Suprapubic skin (tissue), 4 donors: ENCODE measurements at places on chromosomes 12 and 14.

DNA sequence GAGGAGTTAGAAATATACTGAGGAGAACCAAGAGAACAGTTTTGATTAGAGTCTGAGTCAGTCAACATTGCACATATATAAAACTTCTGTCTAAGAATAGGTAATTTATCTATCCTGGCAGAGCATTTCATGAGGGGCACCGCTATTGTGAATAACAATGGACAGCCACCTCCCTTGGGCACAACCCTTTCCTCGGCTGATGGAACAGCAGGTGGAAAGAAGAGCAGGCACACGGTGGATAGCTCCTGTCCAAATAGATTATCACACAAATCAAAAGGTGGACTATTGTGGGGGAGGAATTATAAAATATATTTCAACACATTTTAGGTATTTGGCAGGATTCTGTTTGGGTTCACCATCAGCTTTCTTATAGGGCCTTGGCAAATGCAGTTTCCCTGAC is 84.0 kb upstream of the PTPRB start:
- no peak for DNase-seq

GRCh38 chr14:33393231-33393894 is 454.7 kb downstream of the NPAS3 start:
- no peak for DNase-seq

DNA sequence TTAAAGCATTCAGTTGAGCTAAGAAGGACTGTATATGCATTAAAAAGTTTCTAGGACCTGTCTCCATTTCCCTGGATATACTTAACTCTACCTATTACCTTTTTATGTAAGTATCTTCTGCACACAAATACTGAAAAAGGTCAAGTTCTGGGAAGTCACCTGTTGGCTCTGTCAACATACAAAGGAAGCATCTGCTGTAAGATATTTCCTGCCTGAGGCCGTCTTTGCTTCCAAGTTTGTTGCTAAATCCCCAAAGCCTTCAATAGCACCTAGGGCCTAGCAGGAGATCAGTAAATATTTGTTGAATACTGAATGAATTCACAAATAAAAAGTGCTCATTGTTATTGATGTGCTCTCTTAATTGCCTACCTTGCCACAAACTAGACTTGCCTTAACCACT is 188.4 kb downstream of the DUSP6 start:
- no peak for DNase-seq

DNA sequence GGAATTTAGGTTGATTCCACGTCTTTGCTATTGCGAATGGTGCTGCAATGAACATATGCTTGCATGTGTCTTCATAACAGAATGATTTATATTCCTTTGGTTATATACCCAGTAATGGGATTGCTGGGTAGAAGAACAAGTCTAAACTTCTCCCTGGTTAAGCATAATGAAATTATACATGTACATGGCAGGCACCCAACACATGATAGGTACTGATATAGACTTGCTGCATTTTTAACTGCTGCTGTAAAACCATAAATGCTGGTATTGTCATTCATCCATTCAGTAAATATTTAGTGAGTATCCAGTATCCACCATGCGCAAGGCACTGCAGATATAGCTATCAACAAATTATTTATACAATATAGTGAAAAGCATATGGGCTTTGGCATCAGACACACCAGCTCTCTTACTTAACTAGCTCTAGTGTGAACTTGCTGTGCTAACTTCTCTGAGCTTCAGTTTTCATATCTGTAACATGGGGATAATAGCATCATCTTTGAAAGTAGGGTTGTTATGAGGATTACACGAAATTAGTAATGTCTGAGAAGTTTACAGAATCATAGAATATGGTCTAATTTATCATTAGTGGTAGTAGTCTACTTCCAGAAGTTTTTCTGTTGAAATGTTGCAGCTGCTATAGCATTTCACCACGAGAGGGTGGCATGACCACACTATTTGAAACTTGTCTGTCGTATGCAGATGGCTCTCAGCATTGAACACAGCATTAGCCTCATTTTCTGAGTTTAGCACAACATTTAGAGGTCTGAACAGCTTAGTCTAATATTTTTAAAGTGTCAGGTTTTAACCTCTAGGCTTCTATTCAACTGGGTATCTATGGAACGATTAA is 32.0 kb upstream of the SEL1L start:
- DNase-seq = no peak

DNA sequence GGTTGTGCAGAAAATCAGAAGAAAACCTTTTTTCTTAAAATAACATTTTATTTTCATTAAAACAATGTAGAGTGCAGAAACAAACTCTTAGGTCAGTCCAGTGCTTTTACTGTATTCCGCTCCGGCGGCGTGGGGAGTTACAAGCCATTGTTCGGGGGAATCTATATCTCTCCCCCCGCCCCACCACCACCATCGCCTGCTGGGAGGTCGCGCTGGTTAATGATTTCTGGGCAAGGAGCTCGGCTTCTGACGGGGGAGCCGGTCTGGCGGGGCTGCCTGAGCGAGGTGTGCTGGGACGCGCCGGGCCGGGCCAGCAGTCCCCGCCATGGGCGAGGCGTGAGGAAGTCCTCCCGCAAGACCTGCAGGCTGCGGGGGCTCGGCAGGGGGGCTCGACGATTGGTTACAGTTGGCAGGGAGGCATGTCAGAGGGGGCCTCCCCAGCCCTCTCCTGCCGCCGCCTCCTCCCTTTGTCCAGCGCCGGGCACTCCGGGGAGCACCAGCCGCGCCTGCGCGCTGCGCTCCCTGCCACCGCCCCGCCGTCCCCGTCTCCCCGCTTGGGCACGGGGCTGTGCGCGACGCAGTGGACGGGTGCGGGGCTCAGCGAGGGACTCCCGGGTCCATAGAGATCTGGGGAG is 1.0 kb upstream of the DUSP6 start:
- peak; percentile 85 for DNase-seq

DNA sequence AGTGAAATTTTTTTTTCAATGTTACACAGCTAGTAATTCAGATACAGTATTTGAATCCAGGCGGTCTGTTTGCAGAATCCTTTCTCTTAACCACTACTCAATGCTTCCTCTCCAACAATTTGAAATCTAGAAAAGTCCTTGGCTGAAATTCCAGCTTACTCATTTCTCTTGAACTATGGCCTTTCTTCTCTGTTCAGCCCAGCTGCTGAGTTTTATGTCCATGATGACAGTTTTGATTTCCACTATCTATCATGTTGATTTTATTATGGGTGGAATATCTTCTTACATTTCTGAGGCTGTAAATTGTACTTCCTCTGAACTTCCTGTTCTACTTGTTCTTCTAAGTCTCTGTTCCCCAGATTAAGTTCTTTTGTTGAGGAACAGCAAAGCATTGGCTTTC is 315.3 kb downstream of the DIO2 start:
- DNase-seq = no peak

- DNase-seq = no peak
These were observed 53.7 kb downstream of the KCTD10 start for GRCh38 chr12:109423392-109423791.

DNA sequence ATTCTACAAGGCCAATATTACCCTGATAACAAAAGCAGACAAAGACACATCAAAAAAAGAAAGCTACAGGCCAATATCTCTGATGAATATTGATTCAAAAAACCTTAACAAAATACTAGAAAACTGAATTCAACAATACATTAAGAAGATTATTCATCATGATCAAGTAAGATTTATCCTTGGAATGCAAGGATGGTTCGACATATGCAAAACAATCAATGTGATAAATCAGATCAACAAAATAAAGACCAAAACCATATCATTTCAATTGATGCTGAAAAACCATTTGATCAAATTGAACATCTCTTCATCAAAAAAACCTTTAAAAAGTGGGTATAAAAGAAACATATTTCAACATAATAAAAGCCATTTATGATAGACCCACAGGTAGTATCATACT is 117.3 kb downstream of the CPNE8 start:
- no peak for DNase-seq

- no peak for DNase-seq
These were observed 254.2 kb downstream of the ACSS3 start for GRCh38 chr12:81332054-81332453.

DNA sequence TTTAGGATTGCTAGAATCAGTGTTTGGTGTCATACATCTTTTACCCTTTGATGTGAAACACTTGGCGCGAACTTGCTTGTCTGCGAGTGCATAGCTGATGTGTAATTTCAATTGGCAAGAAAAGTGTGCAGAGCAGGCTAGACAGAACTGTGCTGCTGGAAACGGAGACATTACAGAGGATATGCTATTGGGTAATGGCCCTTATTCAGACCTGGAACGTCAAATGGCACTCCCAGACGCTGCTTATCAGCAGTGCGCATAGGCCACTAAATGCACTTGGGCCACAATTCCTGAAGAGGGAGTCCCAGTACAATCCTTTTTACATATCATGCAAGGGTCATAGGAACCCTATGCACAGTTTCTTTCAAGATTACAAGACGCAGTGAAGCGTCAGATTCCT is 15.7 kb upstream of the SLC10A1 start:
- DNase-seq = no peak

DNA sequence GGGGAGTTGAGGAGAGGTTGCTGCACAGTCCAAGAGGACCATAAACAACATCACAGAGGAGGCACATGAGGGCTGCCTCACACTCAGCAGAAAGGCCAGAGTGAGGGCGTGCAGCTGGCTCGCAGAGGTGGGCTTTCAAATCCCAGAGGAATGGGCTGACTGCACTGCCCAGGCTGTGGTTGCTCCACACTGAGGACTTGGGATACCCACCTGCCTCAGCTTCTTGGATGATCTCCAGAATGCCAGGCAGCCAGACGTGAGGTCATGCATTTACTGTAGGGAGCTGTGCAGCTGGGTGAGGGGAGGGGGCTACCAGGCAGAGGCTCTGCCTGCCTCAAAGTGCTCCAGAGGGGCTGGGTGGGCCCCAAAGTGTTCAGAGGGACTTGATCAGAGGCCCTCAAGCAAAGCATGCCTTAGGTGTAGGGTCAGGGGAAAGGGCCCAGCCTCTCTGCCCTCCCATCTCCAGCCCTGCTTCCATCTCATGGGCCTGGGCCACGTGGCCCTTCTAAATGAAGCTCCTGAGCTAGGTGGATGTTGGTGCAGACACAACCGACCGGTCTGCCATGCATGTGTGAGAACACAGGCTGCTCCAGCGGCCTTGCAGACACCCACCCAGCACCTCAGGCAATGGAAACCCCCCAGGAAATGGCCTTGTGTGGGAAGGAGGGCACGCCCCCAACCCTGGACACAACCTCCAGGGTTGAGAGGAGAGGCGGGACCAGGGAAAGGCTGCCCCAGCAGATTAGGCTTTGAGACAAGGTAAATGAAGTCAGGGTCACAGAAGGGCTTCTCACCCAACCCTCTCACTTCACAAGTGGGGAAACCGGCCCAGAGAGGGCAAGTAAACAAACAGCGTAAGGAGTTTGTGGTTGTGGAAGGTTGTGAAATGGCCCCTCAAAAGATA is 90.8 kb downstream of the NTF3 start:
- DNase-seq = no peak

DNA sequence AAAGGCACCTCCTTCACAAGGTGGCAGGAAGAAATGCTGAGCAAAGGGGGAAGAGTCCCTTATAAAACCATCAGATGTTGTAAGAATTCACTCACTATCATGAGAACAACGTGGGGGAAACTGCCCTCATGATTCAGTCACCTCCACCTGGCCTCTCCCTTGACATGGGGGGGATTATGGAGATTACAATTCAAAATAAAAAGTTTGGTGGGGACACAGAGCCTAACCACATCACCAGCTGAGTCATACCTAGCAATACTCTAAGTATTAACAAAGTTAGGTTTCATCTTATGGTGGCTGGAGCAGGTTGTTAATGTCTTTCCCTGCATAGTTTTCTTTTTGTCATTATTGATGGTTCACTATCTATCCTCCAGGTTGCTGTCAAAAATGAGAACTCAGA is 113.2 kb upstream of the PPFIA2 start:
- no peak for DNase-seq

DNA sequence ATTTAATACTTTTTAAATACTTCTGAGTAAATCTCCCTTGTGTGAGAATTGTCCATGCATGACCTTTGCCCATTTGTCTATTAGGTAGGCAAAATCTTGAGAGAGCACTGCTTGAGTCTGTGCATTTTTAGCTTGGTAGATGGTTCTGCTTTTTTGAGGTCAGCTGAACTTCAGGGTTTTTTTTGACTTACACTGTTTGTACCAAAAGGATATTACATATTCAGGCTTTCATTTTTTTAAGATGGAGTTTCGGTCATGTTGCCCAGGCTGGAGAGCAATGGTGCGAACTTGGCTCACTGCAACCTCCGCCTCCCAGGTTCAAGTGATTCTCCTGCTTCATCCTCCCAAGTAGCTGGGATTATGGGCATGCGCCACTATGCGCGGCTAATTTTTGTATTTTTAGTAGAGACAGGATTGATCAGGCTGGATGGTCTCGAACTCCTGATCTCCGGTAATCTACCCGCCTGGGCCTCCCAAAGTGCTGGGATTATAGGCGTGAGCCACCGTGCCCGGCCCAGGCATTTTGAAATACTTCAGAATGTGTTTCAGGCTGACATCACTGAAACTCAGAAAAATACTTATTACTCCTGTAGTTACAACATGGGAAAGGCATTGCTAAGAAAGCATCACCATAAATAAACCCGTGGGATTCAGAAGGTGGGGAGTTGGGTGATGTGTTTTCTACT is 11.1 kb downstream of the RASSF3 start:
- DNase-seq = no peak

GRCh38 chr14:40494483-40494882 is 1062.2 kb upstream of the FBXO33 start:
- DNase-seq = no peak

GRCh38 chr12:2640709-2641108 is 154.1 kb upstream of the FKBP4 start:
- peak; percentile 76 for DNase-seq

GRCh38 chr12:64088431-64089349 is 133.4 kb downstream of the KICS2 start:
- DNase-seq = no peak

- DNase-seq = no peak
These were observed 118.8 kb downstream of the TPH2 start for GRCh38 chr12:72057330-72057914.

- no peak for DNase-seq
These were observed 218.2 kb upstream of the PRICKLE1 start for GRCh38 chr12:42807766-42808165.

GRCh38 chr14:101734246-101734847 is 27.2 kb upstream of the PPP2R5C start:
- DNase-seq = peak; percentile 54

- no peak for DNase-seq
These were observed 1.6 kb downstream of the MARK3 start for GRCh38 chr14:103386713-103387329.

DNA sequence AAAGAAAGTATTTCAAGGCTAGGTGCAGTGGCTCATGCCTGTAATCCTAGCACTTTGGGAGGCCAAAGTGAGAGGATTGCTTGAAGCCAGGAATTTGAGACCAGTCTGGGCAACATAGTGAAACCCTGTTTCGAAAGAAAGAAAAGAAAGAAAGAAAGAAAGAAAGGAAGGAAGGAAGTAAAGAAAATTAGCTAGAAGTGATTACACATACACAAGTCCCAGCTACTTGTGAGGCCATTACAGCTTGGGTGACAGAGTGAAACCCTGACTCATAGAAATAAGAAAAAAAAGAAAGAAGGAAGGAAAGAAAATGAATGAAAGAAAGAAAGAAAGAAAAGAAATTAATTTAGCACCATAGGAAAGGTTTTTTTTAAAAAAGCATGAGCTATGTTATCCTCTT is 33.3 kb upstream of the PPP1CC start:
- no peak for DNase-seq
